ENCODE measurements at places on chromosomes 12 and 14.
A peak's percentile ranks its signal among the peaks of the same experiment; 100 is the strongest.

GRCh38 chr12:14619741-14620501, 52.2 kb upstream of the PLBD1 start:
- no peak for DNase-seq

DNA sequence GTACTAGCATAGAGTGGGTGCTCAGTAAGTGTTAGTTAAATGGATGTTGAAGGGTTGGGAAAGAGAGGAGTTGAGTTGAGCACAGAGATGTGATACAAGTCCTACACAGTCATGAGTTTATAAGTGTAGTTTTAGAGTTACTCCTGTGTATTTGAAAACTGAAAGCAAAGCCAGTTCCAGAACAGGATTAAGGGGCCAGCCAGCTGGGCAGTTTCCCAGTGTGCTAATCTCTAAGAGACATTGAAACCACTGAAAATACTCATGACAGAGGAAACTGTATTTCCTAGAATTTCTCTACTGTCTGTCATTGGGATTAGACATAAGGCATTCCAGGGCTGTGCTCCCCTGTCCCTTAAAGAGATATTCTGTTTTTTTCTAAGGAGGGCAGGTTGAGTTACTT, 101.0 kb downstream of the DERA start:
- DNase-seq, result no peak

- peak; percentile 50 for DNase-seq
Measured at GRCh38 chr12:26097046-26097878, 27.6 kb downstream of the BHLHE41 start.

GRCh38 chr12:27143256-27144069, 61.1 kb upstream of the C12orf71 start:
- DNase-seq, result no peak

DNA sequence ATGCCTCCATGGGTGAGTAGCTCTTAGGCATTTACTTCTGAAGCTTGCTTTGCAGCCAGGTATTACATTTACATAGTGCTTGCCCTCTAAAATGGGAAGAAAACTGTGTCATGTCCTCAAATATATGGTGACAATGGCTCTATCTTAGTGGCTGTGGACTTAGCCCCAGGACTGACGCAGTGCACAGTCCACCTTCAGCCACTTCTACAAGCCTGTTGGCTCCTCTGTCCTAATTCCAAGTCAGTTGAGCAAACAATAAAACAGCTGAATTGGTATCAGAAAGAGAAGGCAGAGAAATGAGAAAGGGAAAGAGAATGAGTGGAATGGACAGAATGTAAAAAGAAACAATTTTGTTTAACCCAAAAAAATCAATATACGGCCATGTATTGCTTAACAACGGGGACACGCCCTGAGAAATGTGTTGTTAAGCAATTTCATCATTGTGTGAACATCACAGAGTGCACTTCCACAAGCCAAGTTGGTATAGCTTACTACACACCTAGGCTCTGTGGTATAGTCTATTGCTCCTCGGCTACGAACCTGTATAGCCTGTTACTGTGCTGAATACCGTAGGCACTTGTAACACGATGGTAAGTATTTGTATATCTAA, 93.5 kb downstream of the GRIN2B start:
- no peak for DNase-seq

- DNase-seq, result no peak
Measured at GRCh38 chr12:8905546-8905945, 8.8 kb upstream of the PHC1 start.

DNA sequence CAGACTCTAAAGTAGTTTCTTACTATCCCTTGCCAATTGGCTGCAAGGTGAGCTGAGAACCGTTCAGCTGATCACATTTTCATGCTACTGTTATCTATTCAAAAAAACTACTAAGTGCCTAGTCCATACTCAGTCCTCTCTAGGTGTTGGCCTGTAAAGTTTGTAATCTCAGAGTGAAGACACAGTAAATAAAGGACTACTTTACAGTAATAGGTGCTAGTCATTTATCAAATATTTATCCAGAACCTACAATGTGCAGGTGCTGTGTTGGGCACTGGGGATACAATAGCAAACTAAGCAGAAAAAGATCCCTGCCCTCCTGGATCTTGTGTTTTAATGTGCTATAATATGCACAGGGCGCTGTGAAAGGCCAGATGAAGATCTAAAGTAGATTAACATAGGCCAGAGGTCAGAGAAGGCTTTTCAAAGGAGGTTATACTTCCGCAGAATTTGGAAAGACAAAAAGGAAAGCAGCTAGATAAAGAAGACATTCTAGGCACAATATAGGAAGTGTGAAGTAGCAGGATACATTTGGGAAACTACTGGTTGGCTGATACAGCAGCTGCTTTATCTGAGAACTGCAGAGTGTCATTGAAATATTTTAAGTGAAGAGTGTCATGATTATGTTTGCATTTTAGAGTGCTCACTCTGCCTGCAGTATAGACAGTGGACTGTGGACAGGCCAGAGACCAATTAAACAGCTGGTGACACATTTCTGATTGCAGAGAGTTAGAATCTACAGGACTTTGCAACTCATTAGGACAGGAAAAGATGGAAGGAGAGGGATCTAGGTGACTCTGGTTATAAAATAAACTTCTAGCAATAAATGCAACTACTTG, 8.0 kb upstream of the ACTR10 start:
- no peak for DNase-seq

GRCh38 chr14:68027276-68027675, 207.7 kb downstream of the RAD51B start:
- DNase-seq, result no peak

Data from NCI-H748 treated with DMSO at 0.1 percent for 48 hours (cell line).